ENCODE measurements at places on chromosomes 7 and 10.

GRCh38 chr7:105413887-105414437 is 25.2 kb upstream of the SRPK2 start:
- no peak for DNase-seq

- DNase-seq = no peak
Measured at GRCh38 chr7:36602511-36602910, 121.8 kb downstream of the AOAH start.

GRCh38 chr7:86939197-86939814 is 120.1 kb downstream of the ELAPOR2 start:
- DNase-seq = peak; percentile 31

GRCh38 chr7:13031468-13031867 is 344.0 kb downstream of the ARL4A start:
- DNase-seq = no peak

GRCh38 chr10:1550291-1550595 is 187.1 kb downstream of the ADARB2 start:
- DNase-seq = no peak

DNA sequence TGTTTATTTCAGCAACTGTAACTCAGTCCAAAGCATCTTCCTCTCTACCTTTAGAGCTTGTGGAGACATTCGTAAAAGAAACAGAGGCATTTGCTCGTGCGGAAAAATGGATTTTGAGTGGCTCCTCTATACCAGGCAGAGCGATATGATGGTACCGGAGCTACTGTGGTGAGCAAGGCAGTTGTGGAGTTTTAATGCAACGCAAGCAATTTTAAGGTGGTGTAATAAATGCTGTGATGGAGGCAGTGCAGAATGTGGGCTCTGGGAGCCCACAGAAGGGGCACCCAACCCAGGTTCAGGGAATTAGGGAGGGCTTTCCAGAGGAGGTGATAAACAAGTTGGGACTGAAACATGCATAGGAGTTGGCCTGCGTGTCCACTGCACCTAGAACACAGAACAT is 149.5 kb downstream of the CDH23 start:
- no peak for DNase-seq

Data from NCI-H1930 (cell line).